ENCODE measurements at places on chromosomes 4 and X. TPM values are rescaled to one million over a fixed set of nuclear protein-coding genes. Genes with fewer than 3 reads are reported as not detected.

The PABPC1L2B gene
- total RNA-seq: not detected

DNA sequence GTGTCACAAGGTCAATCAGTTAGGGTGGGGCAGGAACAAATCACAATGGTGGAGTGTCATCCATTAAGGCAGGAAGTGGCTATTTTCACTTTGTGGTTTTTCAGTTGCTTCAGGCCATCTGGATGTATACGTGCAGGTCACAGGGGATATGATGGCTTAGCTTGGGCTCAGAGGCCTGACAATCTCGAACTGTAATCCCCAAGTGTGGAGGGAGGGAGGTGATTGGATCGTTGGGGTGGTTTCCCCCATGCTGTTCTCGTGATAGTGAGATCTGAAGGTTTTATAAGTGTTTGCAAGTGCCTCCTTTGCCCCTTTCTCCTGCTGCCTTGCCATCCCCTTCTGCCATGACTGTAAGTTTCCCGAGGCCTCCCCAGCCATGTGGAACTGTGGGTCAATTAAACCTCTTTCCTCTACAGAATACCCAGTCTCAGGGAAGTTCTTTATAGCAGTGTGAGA lies 36.7 kb upstream of the STS start:
- no peaks in the 10 kb centered on the region for H3K36me3 ChIP-seq
- no peak overlapping the region for H3K4me3 ChIP-seq
- no peak for DNase-seq

GRCh38 chrX:16033331-16033730 lies 90.0 kb upstream of the GRPR start:
- no peak for DNase-seq
- no peaks in the 10 kb centered on the region for H3K4me1 ChIP-seq
- no peaks in the 10 kb centered on the region for H3K27me3 ChIP-seq
- no peak overlapping the region for H3K4me3 ChIP-seq
- no peak overlapping the region for H3K27ac ChIP-seq
- no peaks in the 10 kb centered on the region for H3K36me3 ChIP-seq

DNA sequence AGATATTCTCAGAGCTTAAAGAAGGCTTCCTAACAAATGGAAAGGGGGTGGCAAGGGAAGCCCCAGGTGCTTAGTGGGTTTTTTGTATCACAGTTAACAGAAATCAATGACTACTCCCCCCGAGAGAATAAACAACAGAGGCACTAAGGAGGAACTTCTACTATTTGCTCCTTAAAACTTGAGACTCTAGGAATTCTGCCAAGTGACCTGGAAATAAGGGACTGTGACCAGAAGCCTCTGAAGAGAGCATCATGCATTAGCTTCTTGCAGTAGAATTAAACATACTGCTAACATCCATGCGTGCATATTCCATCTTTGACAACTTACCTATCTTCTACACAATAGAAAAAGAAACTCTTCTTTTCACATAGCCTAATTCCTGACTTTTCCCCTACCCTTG lies 86.8 kb downstream of the CAMK2D start:
- DNase-seq: no peak
- peaks cover 12% of the 10 kb centered on the region for H3K4me1 ChIP-seq
- no peak overlapping the region for H3K27ac ChIP-seq
- H3K27me3 ChIP-seq: no peaks in the 10 kb centered on the region
- H3K36me3 ChIP-seq: no peaks in the 10 kb centered on the region

- H3K27ac ChIP-seq: no peak overlapping the region
- no peak for DNase-seq
- no peaks in the 10 kb centered on the region for H3K36me3 ChIP-seq
- no peaks in the 10 kb centered on the region for H3K27me3 ChIP-seq
These were observed 109.8 kb upstream of the HPGD start for GRCh38 chr4:174631901-174632758.

GRCh38 chr4:10240691-10241090 lies 124.1 kb upstream of the WDR1 start:
- no peaks in the 10 kb centered on the region for H3K36me3 ChIP-seq
- H3K27ac ChIP-seq: no peak overlapping the region
- no peaks in the 10 kb centered on the region for H3K27me3 ChIP-seq
- no peak overlapping the region for H3K4me3 ChIP-seq
- no peaks in the 10 kb centered on the region for H3K4me1 ChIP-seq

DNA sequence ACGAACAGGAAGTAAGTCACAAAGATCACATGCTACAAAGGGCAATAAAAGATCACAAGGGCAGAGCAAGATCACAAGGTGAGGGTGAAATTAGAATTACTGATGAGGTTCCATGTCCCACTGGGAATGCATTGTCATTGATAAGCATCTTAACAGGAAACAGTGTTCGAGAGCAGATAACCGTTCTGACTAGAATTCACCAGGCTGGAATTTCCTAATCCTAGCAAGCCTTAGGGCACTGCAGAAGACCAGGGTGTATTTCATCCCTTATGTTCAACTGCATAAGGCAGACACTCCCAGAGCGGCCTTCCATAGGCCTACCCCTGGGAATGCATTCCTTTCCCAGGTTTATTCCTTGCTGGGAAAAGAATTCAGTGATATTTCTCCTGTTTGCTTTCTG lies 980.6 kb upstream of the LCORL start:
- H3K27ac ChIP-seq: no peak overlapping the region
- H3K36me3 ChIP-seq: no peaks in the 10 kb centered on the region
- no peak for DNase-seq
- H3K27me3 ChIP-seq: no peaks in the 10 kb centered on the region
- H3K4me1 ChIP-seq: no peaks in the 10 kb centered on the region

GRCh38 chr4:61770456-61770855 lies 570.3 kb downstream of the ADGRL3 start:
- H3K27me3 ChIP-seq: no peaks in the 10 kb centered on the region
- H3K4me1 ChIP-seq: no peaks in the 10 kb centered on the region
- no peaks in the 10 kb centered on the region for H3K36me3 ChIP-seq
- no peak overlapping the region for H3K27ac ChIP-seq
- DNase-seq: no peak

DNA sequence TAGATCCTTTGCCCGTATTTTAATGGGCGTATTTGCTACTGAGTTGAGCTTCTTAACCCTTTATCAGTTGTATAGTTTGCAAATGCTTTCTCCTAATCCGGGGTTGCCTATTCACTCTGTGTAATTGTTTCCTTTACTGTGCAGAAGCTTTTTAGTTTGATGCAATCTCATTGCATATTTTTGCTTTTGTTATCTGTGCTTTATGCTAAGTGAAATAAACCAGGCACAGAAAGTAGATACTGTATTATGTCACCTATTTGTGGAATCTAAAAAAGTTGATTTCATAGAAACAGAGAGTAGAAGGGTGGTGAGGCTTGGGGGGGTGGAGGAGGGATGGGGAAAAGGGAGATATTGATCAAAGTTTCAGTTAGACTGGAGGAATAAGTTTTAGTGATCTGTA lies 17.7 kb downstream of the OGT start:
- no peak overlapping the region for H3K4me3 ChIP-seq
- H3K27ac ChIP-seq: no peak overlapping the region
- no peaks in the 10 kb centered on the region for H3K27me3 ChIP-seq
- no peaks in the 10 kb centered on the region for H3K4me1 ChIP-seq
- DNase-seq: no peak

The RTL9 gene
- total RNA-seq: not detected

GRCh38 chr4:169063441-169063840 lies 53.4 kb upstream of the CBR4 start:
- DNase-seq: no peak
- peaks cover 54% of the 10 kb centered on the region for H3K4me1 ChIP-seq
- no peak overlapping the region for H3K4me3 ChIP-seq
- H3K27me3 ChIP-seq: no peaks in the 10 kb centered on the region
- H3K27ac ChIP-seq: peak overlapping the region; percentile 76

DNA sequence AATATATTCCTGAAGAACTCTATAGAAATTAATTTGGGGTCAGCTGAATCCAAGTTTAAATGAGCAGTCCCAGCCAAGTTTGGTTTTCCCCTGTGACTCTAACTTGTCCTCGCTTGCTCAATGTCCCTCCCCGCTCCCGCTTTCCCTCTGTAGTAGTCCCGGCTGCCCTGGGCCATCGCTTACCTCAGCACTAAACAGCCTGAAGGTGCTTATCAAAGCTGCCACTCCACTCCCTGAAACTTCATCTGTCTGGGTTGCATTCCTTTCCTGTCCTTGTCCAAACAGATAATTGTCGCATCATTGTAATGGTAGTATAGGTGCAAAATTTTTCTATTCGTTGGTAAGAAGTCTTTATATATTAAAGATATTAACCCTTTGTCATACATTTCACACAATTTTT lies 12.8 kb downstream of the SLC25A43 start:
- no peak for DNase-seq
- H3K4me3 ChIP-seq: no peak overlapping the region
- no peaks in the 10 kb centered on the region for H3K4me1 ChIP-seq
- H3K36me3 ChIP-seq: no peaks in the 10 kb centered on the region

GRCh38 chr4:142556048-142556447 lies 290.1 kb downstream of the INPP4B start:
- no peak overlapping the region for H3K27ac ChIP-seq
- no peaks in the 10 kb centered on the region for H3K36me3 ChIP-seq
- no peak for DNase-seq
- H3K4me1 ChIP-seq: peaks cover 6% of the 10 kb centered on the region
- no peaks in the 10 kb centered on the region for H3K27me3 ChIP-seq

The RNF150 gene
- 9.1 TPM for total RNA-seq

DNA sequence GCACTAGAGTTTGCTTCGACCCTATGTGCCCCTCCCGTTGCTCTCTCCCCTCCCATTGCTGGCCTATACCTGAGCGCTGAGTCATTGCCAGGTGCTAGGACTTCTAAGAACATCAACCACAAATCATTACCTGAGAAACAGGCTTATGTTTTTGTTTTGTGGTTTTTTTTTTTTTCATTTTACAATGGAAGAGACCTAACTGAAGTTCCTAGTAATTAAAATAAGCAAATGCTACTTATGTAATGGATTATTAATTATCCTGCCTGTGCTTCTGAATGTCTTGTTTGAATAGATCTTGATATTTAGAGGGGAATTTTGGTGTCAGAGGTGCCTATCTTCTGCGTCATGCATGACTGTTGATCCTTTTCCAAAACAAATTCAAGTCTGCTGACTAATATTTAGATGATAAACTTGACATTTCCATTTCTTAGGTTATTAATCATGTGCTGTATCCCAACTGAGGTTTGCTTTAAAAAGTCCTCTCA lies 275.4 kb upstream of the CPEB2 start:
- H3K27ac ChIP-seq: no peak overlapping the region
- no peaks in the 10 kb centered on the region for H3K4me1 ChIP-seq
- no peak for DNase-seq
- H3K27me3 ChIP-seq: no peaks in the 10 kb centered on the region
- no peak overlapping the region for H3K4me3 ChIP-seq

- no peak for DNase-seq
- H3K27ac ChIP-seq: peak overlapping the region; percentile 77
- H3K36me3 ChIP-seq: no peaks in the 10 kb centered on the region
These were observed 973 bp downstream of the ADAMTS3 start for GRCh38 chr4:72567821-72568675.

DNA sequence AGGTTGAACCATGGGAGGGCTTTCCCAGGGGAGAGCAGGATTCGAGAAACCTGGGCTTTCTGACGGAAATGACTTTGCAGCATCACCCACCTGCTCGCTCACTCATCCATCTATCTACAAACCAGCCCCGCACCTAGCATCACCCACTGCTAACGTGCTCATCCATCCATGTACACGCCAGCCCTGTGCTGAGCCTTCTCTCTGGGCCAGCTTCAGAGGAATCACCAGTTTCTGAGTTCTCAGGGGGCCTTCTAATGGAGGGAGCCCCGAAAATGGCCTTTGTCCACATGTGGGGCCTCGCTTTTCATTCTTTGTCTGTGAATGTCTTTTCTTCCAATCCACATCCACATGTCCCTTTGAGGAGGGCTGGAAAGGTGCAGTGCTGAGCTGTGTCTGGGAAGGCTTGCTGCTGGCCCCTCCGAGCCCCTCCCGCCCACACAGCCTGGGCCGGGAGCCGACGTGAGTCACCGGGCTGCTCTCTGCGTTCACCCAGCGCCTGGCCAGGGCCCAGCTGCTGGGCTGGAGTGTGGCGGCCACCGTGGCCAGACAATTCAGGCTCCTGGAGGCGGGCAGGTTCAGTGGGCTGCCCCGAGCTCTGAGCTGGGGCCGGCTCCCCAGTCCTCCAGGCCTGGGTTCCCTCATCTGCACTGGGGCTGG lies 14.7 kb downstream of the SORCS2 start:
- no peaks in the 10 kb centered on the region for H3K27me3 ChIP-seq
- no peak overlapping the region for H3K4me3 ChIP-seq
- peaks cover 53% of the 10 kb centered on the region for H3K4me1 ChIP-seq
- H3K36me3 ChIP-seq: no peaks in the 10 kb centered on the region
- peak overlapping the region; percentile 86 for H3K27ac ChIP-seq

DNA sequence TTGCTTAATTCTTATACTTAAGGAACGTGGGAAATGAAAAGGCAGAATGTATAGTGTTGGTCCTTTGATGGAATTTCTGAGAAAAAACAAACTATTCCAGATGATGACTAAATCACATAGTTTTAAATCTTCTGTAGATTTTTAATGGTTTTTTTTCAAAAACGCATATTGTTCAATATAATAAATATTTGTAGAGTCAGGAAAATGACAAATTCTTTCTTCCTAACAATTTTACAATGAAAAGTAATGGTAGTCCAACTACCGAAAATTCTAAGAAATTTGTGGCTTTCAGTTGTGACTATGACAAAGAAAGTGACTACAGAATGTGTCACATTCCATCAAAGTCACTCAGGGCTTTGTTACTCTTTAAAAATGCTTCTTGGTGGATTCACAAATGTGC lies 164.8 kb upstream of the PITX2 start:
- H3K27ac ChIP-seq: no peak overlapping the region
- no peak overlapping the region for H3K4me3 ChIP-seq
- H3K36me3 ChIP-seq: no peaks in the 10 kb centered on the region

The ARX gene
- total RNA-seq: not detected

DNA sequence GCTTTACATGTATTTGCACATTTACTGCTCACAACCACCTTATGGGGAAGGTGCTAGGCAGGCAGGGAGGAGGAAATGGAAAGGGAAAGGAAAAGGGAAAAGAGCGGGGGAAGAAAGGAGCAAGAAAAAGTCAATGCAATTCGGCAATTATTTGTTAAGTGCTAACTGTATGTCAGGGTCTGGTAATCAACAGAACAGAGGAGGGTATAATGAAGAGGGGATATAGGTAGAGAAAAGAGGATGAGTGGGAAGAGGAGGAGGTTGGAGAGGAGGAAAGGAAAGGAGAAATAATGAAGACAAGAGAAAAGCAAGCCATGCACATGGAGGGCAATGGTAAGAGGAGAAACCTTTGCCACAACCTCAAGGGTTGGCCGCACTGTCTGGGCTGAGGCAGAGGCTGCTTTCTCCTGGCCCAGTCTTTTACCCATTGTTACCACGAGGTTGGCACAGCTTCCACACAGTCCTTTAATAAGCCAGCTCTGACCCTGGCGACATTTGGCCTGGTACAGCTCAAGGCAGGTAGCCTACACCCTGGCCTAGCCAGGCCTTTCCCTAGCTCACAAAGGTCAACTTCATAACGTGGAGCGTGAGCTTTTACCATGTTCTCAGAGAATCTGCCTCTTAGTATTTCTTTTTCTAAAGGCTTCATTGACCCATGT lies 836 bp downstream of the BTK start:
- no peak for DNase-seq
- no peaks in the 10 kb centered on the region for H3K4me1 ChIP-seq
- H3K36me3 ChIP-seq: no peaks in the 10 kb centered on the region

Data from vagina (tissue), 2 donors.